ENCODE measurements at places on chromosomes 7 and 10.
A peak's percentile ranks its signal among the peaks of the same experiment; 100 is the strongest.

- DNase-seq: peak; percentile 61
Observed at GRCh38 chr7:1531263-1531978, 919 bp downstream of the MAFK start.

GRCh38 chr7:82109288-82109687 is 334.3 kb downstream of the CACNA2D1 start:
- DNase-seq: no peak

DNA sequence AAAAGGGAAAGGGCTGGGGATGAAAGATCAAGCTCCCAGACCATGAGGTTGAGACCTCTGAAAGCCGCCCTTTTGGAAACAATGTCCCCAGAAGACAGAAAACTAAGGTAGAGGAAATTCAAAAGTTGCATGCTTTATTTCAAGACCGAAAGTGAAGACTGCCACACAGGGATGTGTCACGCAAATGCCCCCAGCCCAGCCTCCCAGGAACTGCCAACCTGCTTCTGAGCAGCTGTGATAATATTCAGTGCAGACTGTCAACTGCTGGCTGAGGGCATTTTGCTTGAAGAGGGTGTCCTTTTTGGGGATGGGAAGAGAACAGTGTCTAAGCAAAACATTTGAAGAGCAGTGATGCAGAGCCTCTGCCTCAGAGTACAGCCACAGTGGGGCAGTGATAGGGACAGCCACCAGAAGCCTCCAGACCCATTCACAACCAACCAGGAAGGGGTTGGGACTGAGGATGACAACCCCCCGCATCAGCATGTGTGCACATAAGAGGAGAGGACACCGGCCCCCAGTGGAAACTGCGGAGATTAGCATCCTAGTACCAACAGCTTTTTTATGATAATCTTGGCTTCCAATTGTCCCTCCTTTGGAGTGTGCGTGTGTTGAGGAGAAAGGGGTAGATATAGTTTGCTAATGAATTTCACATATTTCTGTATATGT is 34.7 kb upstream of the NFE2L3 start:
- DNase-seq: no peak

- DNase-seq: peak; percentile 48
Observed at GRCh38 chr7:99312316-99313203, 13.1 kb upstream of the ARPC1A start.

GRCh38 chr10:47314416-47314970 is 7.8 kb upstream of the GDF2 start:
- no peak for DNase-seq

DNA sequence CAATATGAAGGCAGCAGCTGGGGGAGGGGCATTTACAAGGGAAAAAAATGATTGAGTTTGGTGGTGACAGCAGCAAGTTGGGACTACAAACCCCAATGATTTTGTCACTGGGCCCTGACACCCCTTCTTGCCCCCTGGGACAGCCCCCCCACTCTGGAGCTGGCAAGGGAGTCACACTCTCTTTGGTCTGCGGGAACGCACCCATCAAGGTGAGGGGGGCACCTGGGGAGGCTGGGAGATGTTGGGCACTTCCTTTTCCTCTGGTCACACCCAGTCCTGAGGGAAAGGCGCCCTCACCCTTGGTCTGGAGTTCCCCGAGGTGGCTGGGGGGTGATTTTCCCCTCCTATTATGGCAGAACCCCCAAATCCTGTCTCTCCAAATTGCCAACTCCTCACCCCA is 24.4 kb downstream of the EPHB4 start:
- no peak for DNase-seq

GRCh38 chr7:15439853-15440252 is 122.0 kb downstream of the AGMO start:
- no peak for DNase-seq

Measured in stimulated activated naive CD4-positive, alpha-beta T cell (primary cell).